ENCODE measurements at places on chromosomes 16 and 17.

- DNase-seq, result peak; percentile 29
These were observed 6.8 kb downstream of the KRT37 start for GRCh38 chr17:41417576-41418015.

DNA sequence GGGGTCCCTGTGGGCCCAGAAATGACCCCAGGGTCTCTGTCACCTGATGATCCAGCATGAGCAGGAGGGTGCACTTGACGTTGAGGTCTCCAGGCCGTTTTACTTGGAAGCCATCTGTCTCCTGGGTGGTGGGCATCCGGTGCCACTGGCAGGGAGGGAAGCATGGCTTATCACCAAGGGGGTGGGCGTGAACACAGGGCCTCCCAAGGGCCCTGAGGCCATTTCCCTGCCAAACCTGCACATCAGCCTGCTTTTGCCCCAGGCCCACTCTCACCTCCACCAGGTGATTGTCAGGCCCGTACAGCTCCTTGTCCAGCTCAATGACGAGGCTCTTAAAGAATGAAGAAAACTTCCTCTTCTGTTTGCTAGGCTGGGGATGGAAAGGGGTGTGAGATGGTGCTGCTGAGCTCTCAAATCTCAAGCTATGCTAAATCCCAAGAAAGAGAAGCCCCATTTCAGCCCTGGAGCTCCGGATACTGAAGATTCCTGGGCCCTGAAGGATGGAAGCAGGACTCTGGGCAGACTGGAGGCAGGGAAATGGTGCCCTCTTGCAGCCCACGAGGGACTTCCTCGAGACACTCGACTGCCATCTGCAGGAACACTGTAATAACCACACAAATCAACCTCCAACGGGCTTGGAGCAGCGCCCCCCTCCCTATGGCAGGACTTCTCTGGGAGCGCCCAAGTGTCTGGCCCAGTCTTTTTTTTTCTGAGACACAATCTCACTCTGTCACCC, 7.1 kb upstream of the FTSJ3 start:
- peak; percentile 81 for DNase-seq

DNA sequence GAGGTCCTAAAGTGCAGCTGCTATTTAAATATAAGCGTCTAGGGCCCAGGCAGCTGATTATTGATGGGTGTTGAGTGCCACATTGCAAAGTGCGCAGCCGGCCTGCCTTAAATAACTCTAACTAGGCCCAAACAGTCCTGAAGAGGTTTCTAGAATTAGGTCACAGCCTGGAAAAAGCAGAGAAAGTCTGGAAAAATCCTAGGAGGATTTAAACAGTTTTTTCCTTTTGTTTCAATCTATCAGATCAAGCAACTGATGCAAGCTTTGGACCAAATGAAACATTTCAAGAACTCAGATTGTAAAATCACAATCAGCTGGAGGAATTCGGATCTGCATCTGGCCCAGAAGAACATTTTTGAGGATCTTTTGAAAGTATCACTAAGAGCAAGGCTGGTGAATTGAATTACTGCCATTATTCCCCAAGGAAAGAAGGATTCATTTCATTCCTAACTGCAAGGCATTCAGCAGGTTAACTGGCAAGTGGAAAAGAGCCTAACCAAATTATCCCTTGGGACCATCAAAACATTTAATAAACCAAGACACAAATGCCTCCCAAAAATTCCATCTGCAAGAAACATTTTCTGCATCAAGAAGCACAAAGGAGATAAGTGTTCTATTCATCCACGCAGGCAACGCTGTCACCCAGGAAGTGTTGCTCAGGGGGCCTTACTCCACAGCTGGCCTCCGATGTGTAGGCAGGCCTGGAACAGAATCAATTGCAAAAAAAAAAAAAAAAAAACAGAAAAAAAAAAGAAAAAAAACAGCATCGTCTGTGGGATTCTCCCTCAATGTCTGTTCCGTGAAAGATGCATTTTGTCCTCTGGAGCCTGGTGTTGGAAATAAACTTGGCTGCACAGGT, 46.1 kb downstream of the IRX3 start:
- peak; percentile 58 for DNase-seq

DNA sequence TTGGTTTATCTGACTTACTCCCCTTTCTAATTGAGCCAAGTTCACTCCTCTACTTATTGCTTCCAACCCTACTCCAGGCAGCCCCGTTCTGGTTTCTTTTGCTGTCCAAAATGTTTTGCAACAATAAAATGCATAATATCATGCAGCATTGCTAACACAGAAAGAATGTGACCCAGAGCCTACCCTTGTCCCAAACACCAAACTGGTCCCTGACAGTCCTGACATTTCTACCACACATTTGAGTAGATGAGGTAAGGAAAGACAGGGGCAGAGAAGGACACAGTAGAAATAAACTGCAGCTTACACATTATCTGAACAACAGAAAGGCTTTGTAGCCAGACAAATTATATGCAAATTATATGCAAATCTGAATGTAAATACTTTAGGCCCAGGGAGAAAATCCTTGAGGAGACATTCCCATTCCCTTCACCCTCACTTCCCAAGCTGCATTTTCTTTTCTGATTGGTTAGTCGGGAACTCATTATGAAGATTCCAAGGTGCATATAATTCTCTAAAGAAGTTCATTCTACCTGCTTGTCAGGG, 31.6 kb downstream of the SOX9 start:
- DNase-seq, result peak; percentile 13

- no peak for DNase-seq
These were observed 18.9 kb downstream of the XYLT1 start for GRCh38 chr16:17451843-17452242.

GRCh38 chr16:67539271-67539670, 10.6 kb downstream of the RIPOR1 start:
- no peak for DNase-seq

- no peak for DNase-seq
These were observed 14.1 kb downstream of the STH start for GRCh38 chr17:46013127-46013501.

DNA sequence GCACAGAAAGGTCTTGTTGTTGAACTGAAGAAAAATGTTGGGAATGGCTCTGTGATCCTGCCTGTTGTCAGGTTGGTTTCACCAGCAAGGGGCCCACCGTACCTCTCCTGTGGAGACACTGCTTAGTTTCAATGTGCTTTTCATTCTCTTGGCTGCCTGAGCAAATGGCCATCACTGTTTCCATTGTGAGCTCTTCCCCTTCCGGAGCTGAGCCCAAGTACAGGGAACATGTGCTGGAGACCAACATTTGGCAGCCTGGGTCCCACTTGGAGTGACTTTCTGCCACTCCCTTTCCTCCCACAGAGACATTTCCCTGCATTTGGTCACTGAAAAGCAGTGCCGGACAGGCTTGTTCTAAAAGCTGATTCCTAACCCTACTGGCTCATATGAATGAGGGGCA, 23.1 kb downstream of the GABARAPL2 start:
- no peak for DNase-seq

GRCh38 chr16:8663192-8664089, 11.0 kb upstream of the ABAT start:
- no peak for DNase-seq

DNA sequence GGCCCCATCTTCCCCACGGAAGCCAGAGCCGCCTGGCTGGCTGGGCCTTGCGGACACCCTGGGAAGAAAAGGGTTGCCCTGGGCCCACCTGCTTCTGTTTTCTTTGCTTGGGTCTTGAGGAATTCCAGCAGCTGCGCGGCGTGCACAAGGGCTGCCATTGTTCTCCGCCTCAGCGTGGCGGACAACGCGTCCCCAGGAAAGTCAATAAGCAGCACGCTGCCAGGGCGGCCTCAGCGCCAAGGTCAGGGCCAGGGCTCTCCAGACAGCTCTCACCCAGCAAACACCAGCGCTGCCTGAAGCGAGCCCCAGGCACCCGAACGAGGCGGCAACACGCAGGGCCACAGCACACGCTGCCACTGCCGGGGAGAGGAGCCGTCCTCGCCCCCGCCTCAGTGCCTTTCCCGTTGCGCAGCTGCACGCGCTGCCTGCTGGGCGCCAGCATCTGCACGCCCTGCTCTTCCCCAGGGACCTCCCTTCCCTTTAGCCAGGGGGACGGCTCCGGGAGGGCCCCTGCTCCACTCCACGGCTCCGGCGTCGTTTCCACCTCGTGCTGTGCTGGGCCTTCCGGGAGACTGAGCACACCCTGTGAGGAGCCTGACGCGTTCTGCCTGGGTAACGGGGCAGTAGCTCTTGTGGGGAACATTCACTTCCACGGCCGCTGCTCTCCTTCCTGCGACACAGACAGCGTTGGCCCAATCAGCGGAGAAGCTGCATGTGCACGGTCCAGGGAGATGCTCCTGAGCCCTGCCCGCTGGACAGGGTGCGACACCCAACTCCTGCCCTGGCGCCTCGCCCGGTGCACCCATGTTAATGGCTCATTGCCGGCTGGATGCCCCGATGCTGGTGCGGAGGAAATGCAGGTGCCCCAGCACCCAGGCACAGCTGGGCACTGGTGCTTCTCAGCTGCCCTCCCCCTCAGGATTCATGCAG, 57.8 kb downstream of the LMF1 start:
- no peak for DNase-seq

DNA sequence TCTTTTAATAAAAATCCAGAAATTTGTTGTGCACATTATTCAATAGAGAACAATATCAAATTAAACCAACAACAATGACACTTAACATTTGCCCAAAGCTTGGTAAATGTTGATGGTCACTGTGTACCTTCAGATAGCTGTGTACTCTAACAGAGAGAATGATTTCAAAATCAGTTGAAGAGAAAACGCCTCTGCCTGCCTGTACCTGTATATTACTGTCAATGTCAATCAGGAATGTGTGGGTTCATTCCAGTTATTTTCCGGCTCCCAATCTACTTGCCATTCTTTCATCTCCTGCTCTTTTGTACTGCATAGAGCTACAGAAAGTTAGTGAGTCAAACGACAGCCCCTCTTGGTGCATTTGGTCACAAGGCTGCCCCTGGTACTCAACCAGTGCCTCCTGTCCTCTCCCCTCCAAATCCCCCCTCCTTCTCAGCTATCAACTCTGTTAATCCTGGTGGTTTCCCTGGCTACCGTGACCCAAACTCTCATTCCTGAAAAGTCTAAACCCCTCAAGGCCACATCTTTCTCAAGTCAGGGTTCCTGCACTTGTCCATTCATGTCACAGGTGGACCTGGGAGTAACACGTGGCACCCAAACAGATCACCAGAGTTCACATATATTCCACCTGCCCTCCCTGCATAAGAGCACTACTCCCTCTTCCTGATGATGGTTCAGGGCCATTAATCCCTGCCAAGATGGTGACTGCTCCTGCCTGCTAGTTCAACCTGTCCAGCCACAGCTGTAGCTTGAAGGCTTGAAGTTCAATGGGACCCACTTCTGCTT, 13.6 kb upstream of the ARL4D start:
- DNase-seq, result no peak

DNA sequence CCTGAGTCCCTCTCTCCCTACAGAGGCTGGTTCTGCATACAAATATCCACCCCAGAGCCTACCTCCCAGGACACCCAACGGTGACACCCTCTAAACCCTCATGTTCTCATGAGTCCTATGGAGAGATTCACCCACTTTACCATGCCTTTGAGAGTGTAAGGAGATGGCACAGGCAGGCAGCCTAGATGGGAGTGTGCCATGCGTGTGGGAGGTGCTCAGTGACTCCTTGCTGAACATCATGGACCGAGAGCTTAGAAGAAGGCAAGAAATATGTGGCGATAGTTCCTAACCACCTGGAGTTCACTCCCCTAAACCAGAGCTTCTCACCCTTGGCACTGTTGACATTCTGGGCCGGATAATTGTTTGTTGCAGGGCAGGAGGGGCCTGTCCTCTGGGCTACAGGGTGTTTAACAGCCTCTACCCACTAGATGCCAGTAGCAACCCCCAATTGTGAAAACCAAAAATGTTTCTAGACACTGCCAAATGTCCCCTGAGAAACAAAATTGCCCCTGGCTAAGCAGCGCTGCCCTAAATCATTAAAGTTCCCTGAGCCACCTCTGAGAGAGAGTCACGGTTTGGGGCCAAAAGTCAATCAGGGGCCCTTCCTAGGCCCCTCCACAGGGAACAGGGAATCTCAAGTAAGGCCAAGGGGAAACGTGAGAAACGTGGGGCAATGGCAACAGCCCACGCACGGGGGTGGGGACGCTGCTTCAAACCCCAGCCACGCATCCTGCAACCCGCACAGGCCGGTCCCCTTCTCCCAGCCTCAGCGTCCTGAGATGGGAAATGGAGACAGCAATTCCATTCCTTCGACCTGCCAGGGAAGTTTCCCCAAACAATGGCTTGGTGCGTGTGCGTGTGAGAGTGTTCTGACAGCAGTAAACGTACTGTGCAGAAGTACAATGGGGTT, 66.8 kb downstream of the C16orf78 start:
- DNase-seq, result no peak

DNA sequence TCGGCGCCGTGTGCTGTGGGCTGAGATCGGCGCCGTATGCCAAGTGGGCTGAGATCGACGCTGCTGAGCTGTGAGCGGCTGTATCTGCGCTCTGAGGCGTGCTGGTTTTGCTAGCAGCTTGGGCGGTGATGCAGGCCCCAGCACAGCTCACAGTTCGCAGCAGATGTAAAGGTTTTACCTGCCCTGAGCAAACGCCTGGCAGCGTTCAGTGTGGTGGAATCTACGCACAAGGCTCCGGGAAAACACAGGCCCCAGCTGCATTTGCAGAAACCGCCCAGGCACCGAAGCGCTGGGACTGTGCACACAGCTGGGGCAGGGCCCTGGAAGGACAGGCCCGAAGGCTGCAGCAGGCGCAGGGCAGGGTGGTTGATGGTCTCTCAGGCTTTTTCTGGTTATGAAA, 8.0 kb upstream of the ZNF469 start:
- no peak for DNase-seq

GRCh38 chr17:74687886-74688285, 24.8 kb downstream of the CD300LF start:
- no peak for DNase-seq

- no peak for DNase-seq
These were observed 2.3 kb downstream of the SLC38A8 start for GRCh38 chr16:84040226-84040822.

DNA sequence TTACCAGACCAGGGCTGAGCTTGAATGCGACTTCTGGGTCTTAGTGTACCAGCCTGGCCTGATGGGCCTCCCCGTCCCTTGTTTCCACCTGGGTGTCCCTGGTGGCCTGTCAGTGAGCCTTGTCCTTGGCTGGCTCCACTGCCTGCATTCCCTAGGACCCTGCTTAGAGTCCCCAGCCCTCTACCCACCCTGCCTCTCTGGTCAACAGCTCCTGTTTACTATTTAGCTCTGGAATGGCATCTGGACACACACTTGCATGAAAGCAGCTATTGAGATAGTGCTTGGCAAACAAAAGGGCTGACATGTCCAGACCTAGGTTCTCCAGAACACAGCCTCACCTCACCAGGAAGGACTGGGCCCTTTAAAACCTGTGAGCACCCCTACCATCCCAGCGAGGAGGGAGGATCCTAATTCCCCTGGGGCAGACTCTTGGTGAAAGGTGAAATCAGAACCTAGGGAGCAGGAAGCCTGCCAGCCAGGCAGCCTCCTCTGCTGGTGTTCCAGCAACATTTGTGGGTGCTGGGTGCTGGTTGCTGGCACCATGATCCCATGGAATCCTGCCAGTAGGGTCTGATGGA, 38.8 kb downstream of the RAI1 start:
- no peak for DNase-seq

- DNase-seq, result no peak
These were observed 11.8 kb upstream of the IL21R start for GRCh38 chr16:27390151-27390550.

DNA sequence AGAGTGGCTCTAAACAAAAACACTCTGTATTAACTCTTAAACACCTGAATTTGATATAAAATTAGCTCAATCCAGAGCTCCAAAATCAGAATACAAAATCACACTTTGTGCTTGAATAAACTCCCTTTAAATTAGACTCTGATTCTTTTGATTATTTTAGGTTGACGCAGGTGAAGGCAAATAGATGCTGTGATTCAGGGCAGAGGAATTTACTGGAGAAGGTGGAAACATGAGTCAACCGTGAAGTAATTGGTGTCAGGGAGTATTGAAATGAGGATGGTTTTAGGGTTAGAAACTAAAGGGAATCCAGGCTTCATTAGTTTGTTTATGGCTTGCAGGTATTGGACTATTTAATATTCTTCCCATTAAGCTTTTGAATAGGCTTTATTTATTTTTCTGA, 37.1 kb upstream of the TEKT1 start:
- DNase-seq, result no peak
